ENCODE measurements at places on chromosomes 6 and 20. TPM values are rescaled to one million over a fixed set of nuclear protein-coding genes. Genes with fewer than 3 reads are reported as not detected.

Gene MYLK4
- total RNA-seq, result 0.13 TPM

DNA sequence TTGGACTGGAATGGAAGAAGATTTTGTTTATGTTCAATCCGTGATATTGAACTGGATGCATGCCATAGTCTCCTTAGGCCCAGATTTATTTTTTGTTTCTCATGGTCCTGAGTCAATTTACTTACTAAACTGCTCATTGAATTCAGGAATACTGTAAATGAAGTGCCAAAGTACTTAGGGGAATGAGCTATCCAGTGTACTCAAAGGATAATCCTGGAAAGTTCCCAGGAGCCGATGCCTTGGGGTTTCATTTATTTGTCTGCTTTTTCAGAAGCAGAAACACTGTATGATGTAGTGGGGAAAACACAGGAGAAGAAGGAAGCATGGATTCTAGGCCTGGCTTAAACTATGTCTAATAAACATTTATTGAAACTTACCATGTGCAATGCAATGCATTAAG lies 56.1 kb upstream of the THEMIS start:
- DNase-seq, result no peak

- DNase-seq, result no peak
Measured at GRCh38 chr6:53233309-53233708, 84.7 kb upstream of the GCM1 start.

DNA sequence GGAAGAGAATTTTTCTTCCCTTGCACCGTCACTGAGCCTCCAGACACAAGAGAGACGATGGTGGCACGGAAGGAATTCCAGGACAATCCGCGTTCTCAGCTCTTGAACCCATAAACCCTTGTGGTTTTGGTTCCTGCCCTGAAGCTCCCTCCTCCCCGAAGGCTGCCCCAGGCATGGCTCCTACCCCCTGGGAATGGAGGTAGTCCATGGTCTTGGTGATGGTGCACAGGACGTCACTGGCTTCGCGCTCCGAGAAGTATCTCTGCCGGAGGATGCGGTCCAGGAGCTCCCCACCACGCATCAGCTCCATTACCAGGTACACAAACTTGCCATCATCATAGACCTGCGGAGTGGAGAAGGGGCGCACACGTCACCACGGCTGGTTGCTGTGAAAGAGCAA lies 47.5 kb upstream of the MPC1 start:
- no peak for DNase-seq

GRCh38 chr6:11853678-11854407 lies 75.2 kb upstream of the ADTRP start:
- no peak for DNase-seq

- no peak for DNase-seq
Measured at GRCh38 chr6:168867247-168868102, 386.2 kb downstream of the THBS2 start.

GRCh38 chr20:5469111-5469510 lies 152.4 kb upstream of the PROKR2 start:
- no peak for DNase-seq
